Astrocyte (in vitro differentiated cells and primary cell): ENCODE measurements at places on chromosomes 3 and 15. TPM values are rescaled to one million over a fixed set of nuclear protein-coding genes. Genes with fewer than 3 reads are reported as not detected.

DNA sequence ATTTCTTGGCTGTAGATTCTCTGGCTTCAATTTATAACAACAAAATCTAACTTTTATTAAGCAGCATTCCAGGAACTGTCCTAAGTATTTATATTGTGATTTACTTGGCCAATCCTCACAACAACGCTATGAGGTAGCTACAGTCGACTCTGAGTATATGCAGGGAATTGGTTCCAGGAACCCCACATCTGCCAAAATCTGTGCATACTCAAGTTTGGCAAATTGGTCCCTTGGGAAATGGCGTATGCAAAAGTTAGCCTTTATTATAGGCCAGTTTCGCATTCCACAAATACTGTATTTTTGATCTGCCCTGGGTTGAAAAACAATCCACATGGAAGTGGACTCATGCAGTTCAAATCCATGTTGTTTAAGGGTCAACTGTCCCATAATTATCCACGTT lies 53.9 kb downstream of the RAP2B start:
- H3K4me3 ChIP-seq: no peak overlapping the region
- no peak overlapping the region for H3K27ac ChIP-seq
- DNase-seq: no peak
- no peaks in the 10 kb centered on the region for H3K4me1 ChIP-seq
- H3K36me3 ChIP-seq: no peaks in the 10 kb centered on the region
- H3K27me3 ChIP-seq: no peaks in the 10 kb centered on the region

DNA sequence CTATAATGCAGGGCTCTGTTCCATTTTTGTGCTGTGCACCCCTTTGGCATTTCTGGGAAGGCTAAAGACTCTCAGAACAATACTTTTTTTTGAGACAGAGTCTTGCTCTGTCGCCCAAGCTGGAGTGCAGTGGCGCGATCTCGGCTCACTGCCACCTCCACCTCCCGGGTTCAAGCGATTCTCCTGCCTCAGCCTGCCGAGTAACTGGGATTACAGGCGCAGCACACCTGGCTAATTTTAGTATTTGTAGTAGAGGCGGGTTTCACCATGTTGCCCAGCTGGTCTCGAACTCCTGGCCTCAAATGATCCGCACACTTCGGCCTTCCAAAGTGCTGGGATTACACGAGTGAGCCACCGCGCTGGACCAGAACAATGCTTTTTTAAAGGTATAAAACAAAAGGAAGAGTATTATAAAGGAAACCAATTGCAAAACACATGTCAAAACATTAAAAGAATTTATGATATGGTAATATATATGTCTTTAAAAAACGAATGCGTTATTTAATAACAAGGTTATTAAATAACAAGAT lies 999 bp downstream of the SQOR start:
- peaks cover 2% of the 10 kb centered on the region for H3K27me3 ChIP-seq
- no peak overlapping the region for H3K27ac ChIP-seq
- no peaks in the 10 kb centered on the region for H3K36me3 ChIP-seq
- H3K4me3 ChIP-seq: no peak overlapping the region
- DNase-seq: no peak
- H3K4me1 ChIP-seq: peaks cover 39% of the 10 kb centered on the region

DNA sequence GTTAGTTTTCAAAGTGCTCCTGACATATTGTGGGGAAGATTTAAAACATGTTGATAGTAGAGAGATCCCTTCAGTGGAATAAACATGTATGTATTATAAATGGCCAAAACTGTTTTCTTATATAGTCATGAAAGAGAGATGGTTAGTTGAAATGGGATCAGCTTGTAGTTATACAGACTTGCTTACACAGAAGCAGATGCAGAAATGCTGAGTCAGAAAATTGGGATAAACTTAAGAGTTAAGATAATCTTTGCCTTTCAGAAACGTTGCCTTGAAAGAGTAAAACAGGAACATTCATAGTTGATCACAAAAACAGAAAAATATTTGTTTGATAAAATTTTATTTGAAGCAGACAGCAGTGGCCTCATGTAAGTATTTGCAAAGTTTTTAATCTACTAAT lies 433.2 kb upstream of the BCHE start:
- no peak overlapping the region for H3K4me3 ChIP-seq
- H3K4me1 ChIP-seq: peaks cover 4% of the 10 kb centered on the region
- H3K27ac ChIP-seq: no peak overlapping the region
- no peak for DNase-seq

GRCh38 chr15:48102167-48102566 lies 18.6 kb upstream of the SLC24A5 start:
- H3K36me3 ChIP-seq: no peaks in the 10 kb centered on the region
- H3K27ac ChIP-seq: no peak overlapping the region
- no peaks in the 10 kb centered on the region for H3K4me1 ChIP-seq
- H3K27me3 ChIP-seq: no peaks in the 10 kb centered on the region

- no peak overlapping the region for H3K27ac ChIP-seq
- H3K4me3 ChIP-seq: no peak overlapping the region
- DNase-seq: peak; percentile 46
- H3K27me3 ChIP-seq: no peaks in the 10 kb centered on the region
- H3K36me3 ChIP-seq: no peaks in the 10 kb centered on the region
Observed at GRCh38 chr3:185332026-185332735, 30.8 kb upstream of the MAP3K13 start.

DNA sequence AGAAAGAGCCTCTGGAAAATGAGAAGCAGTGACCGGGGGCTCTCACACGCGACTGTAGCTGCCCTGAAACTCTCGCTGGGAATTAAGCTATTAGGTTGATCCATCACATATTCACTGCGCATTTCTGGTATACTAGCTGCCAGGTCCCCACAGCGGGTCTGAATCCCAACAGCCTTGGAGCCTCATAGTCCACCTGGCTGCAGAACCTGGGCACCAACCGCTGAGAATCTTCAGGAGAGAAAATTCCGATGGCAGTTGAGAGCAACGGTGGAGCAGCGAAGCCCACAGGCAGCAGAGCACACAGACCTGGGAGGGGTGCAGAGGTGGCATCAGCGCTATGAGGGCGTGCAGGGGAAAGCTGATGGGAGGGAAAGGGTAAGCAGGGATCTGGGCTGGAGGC lies 75.1 kb downstream of the FAM174B start:
- H3K4me1 ChIP-seq: no peaks in the 10 kb centered on the region
- H3K27me3 ChIP-seq: no peaks in the 10 kb centered on the region
- no peak for DNase-seq
- no peak overlapping the region for H3K4me3 ChIP-seq

GRCh38 chr3:23175341-23176083 lies 27.6 kb upstream of the UBE2E2 start:
- H3K27ac ChIP-seq: no peak overlapping the region
- no peaks in the 10 kb centered on the region for H3K36me3 ChIP-seq
- no peaks in the 10 kb centered on the region for H3K4me1 ChIP-seq
- H3K4me3 ChIP-seq: no peak overlapping the region
- DNase-seq: peak; percentile 81

DNA sequence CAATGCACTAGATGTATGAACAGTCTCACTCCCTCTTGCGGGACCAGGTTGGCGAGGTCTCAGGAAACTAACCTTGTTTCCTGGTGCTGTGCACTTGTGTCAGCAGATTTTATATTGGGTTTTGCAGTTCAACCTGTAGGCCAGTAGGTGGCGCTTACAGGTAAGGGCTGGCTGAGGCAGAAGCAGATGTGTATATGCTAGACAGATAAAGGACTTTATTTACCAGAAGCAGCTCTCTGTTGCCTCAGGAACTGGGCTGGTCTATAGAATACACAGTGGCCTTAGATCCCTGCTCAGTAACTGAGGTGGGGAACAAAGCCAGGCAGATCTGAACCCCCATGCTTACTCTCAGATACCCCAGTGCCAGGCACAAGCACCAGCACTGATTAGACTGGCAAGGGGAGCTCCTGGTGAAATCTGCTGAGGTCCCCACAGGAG lies 296.8 kb downstream of the DOCK3 start:
- no peak overlapping the region for H3K4me3 ChIP-seq
- no peaks in the 10 kb centered on the region for H3K4me1 ChIP-seq
- no peaks in the 10 kb centered on the region for H3K27me3 ChIP-seq
- no peak overlapping the region for H3K27ac ChIP-seq
- DNase-seq: peak; percentile 11

GRCh38 chr3:129599073-129599472 lies 7.4 kb downstream of the PLXND1 start:
- H3K36me3 ChIP-seq: no peaks in the 10 kb centered on the region
- peak overlapping the region; percentile 16 for H3K4me3 ChIP-seq
- H3K27ac ChIP-seq: peak overlapping the region; percentile 64
- DNase-seq: no peak
- H3K27me3 ChIP-seq: no peaks in the 10 kb centered on the region

- no peak overlapping the region for H3K27ac ChIP-seq
- no peaks in the 10 kb centered on the region for H3K36me3 ChIP-seq
- H3K4me1 ChIP-seq: no peaks in the 10 kb centered on the region
Observed at GRCh38 chr15:51191072-51191670, 96.5 kb upstream of the TNFAIP8L3 start.

- H3K4me3 ChIP-seq: no peak overlapping the region
- no peak overlapping the region for H3K27ac ChIP-seq
- H3K4me1 ChIP-seq: no peaks in the 10 kb centered on the region
- no peak for DNase-seq
- H3K36me3 ChIP-seq: no peaks in the 10 kb centered on the region
Observed at GRCh38 chr15:82862886-82863285, 53.5 kb downstream of the WHAMM start.

GRCh38 chr15:85749261-85750151 lies 45.2 kb downstream of the KLHL25 start:
- H3K4me1 ChIP-seq: peaks cover 20% of the 10 kb centered on the region
- no peak overlapping the region for H3K4me3 ChIP-seq
- peaks cover 24% of the 10 kb centered on the region for H3K36me3 ChIP-seq

GRCh38 chr3:56357266-56357665 lies 111.0 kb downstream of the ERC2 start:
- no peak overlapping the region for H3K27ac ChIP-seq
- H3K4me1 ChIP-seq: no peaks in the 10 kb centered on the region
- no peaks in the 10 kb centered on the region for H3K36me3 ChIP-seq
- no peak overlapping the region for H3K4me3 ChIP-seq
- H3K27me3 ChIP-seq: no peaks in the 10 kb centered on the region

DNA sequence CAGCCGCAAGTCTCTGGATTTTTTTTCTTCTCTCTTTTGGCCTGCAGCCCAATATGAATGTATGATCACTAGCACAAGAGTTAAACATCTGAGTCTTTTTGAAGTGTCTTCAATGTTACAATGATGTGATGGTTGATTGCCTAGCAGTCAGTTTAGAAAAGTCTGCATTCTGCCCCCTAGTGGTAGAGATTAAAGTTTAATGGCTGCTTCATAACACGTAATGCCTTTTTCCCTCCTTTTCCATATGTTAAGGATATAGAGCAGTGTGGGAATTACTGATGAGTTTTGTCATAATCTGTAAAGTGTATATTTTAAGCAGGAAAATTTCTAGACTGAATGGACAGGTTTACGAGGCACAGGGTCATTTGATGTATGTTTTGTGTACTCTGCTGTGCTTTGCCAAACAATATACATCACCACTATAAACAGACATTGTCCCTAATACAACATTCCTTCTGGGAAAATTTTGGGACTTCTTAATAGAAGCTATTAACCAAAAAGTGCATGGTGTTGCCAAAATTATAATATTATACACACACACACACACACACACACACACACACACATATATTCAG lies 1038.5 kb upstream of the NR2F2 start:
- no peaks in the 10 kb centered on the region for H3K36me3 ChIP-seq
- no peaks in the 10 kb centered on the region for H3K27me3 ChIP-seq
- H3K4me1 ChIP-seq: peaks cover 17% of the 10 kb centered on the region

DNA sequence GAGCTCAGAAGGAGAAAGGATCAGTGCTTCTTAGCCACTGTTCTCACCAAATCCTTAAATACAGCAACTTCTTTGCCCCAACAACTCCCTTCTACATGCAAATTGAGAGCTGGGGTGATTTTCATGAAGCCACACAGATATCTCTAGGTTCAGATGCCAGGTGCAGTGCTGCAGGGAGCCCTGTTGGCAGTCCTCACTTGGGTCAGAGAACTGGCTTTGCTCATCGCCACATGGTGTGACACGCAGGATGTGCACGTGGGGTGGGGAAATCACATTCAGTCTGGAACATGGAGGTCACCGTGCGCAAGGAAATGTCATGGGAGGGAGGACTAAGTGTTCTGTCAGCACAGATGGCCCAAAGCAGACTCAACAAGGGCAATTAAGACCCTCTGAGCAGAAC lies 103.8 kb downstream of the WDR76 start:
- H3K4me3 ChIP-seq: no peak overlapping the region
- no peaks in the 10 kb centered on the region for H3K36me3 ChIP-seq
- H3K4me1 ChIP-seq: peaks cover 15% of the 10 kb centered on the region
- no peak overlapping the region for H3K27ac ChIP-seq
- no peaks in the 10 kb centered on the region for H3K27me3 ChIP-seq

GRCh38 chr3:195587824-195588223 lies 4.1 kb upstream of the APOD start:
- no peaks in the 10 kb centered on the region for H3K36me3 ChIP-seq
- no peak overlapping the region for H3K27ac ChIP-seq
- H3K4me1 ChIP-seq: no peaks in the 10 kb centered on the region
- H3K27me3 ChIP-seq: peaks cover 16% of the 10 kb centered on the region
- DNase-seq: no peak

DNA sequence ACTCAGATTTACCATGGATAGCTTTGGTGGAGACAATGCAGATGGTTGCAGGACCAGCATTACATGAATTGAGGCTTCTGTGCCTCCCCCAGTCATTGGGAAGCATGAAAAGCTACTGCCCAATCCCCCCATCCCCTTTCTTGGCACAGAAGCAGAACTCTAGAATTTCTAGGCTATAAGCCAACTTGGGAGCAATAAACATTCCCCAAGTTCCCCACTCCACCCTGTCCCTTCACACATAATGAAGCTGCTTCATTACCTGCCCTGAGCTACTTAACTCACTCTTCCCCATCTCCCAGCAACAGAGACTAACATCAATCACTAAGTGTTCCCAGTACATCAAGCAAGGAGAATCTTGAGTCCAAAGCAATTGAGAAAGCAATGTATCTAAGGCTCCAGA lies 164.5 kb downstream of the RORA start:
- no peak overlapping the region for H3K4me3 ChIP-seq
- no peak for DNase-seq
- H3K27me3 ChIP-seq: no peaks in the 10 kb centered on the region
- no peaks in the 10 kb centered on the region for H3K4me1 ChIP-seq
- H3K27ac ChIP-seq: no peak overlapping the region

TBCCD1 gene
- total RNA-seq: 8.7 and 10.2 TPM in 2 replicates

GPR62 gene
- not detected in 2 replicates for total RNA-seq

GOLGA8N gene
- total RNA-seq: 3.0 and 5.0 TPM in 2 replicates

KBTBD12 gene
- total RNA-seq: not detected in 2 replicates
